CD4-positive, alpha-beta T cell treated with Interleukin-6 at 100 ng/mL for 8 hours (primary cell): ENCODE measurements at places on chromosomes 7 and 10.

DNA sequence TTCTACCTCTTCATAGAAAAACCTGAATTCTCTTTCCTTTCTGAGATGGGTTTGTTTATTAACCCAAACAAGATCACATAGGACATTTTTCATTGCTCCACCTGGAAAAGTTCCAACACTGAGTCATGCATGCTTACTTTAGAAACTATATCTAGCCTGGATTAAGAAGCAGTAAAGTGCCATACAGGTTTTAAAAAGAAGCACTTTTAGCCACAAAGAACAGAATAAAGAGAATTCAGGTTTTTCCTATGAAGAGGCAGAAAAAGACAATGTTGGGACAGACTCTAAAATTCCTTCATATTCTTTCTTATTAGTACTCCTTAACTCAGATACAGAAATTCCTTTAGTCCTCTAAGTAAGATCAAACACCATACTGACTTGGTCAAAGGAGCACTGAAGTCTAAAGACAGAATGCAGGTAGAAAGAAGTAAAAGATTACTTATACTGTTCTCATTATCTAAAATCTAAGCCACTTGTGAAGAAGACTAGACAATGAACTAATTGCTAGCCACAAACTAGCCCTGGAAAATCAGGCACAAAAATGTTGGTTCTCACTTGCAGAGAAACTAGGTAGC lies 241.3 kb downstream of the ANK3 start:
- DNase-seq, result no peak

DNA sequence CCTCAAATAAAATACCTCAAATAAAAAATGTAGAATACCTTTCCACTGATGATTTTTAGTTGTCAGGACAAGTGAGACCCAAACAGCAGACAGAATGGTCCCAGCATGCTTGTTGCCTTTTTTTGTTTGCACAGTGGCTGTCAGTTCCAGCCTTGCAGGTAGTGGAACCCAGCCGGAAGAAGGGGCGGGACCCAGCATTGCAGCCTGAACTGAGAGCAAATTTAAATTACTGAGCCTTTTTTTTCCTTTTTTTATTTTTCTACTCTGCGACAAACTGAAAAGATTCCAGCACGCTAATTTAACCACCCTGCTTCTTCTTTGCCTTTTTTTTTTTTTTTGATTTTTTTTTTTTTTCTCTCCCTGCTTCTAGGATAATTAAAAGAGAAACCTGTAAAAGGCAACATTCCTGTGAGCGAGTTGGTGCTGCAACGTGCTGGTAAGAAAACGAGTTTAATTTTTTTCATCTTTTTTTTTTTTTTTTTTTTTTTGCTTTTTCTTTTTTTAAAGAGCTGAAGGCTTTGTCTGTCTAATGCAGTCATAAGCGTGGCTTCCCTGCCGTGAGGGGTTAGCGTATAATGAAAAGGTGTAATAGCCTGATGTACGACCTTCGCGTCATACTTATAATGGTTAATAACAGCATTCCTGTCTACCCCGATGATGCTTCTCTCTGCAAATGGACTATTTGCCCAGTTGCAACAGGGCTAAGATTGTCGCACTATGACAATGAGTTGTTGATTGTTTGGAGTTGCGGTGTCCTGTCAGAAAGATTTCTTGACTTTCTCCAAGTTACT lies 555.3 kb upstream of the CELF2 start:
- DNase-seq, result no peak

DNA sequence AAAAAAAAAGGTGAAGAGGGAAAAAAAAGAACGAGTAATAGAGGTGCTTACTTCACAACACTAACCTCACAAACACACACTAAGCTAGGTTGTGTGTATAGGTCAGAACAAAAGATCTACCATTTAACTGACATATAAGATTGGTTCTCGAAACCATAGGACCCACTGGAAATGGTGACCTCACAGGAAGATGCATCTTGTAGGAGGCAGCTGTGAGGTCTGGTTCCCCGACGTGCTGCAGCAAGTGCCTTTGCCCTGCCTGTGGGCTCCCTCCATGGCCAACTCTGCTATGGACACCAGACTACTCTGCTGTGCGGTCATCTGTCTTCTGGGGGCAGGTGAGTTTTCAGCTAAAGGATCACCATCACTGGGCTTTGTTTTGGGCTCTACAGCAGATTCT lies 133.8 kb upstream of the PRSS1 start:
- peak; percentile 12 for DNase-seq

- DNase-seq, result no peak
These were observed 552 bp upstream of the ZNF365 start for GRCh38 chr10:62373639-62373994.

GRCh38 chr10:124722798-124723783 lies 21.1 kb downstream of the FAM53B start:
- peak; percentile 47 for DNase-seq

GRCh38 chr10:59688921-59689351 lies 20.7 kb downstream of the SLC16A9 start:
- DNase-seq, result no peak

DNA sequence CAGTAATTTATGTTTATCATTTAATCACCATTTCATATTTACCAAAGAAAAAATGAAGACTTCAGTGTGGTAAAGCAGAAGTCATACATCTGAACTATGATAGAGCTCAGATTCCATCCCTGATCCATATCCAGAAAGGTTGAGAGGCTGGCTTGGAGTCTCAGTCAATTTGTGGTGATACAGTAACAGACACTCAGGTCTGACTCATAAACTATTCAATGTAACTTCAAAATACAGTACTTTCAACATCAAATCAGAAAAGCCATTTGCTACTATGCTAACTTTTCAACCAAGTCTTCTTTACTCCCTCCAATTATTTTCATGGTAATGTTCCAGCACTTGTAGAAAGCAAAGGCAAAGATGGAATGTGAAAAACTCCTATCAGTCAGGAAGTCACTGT lies 190.4 kb downstream of the HDAC9 start:
- no peak for DNase-seq
